ENCODE measurements at places on chromosomes 12 and 14.
A peak's percentile ranks its signal among the peaks of the same experiment; 100 is the strongest.

DNA sequence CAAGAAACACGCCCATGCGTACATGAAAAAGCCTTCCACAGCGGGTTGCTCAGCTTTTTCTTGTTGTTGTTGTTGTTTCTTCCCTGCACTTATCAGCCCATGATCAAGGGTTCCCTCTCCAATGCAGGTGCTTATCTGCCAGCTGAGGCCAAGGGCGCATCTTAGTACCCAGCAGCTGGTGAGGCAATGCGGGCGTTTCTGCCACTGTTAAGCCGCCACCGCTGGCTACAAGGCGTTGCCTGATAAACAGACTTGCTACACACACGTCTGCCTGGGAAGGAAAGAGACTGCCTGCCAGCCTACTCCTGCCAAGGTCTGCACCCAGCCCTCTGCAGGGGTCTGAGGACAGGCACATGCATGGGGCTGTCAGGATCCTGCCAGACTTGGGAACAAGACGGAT, 345.9 kb downstream of the BCL11B start:
- no peak for DNase-seq

DNA sequence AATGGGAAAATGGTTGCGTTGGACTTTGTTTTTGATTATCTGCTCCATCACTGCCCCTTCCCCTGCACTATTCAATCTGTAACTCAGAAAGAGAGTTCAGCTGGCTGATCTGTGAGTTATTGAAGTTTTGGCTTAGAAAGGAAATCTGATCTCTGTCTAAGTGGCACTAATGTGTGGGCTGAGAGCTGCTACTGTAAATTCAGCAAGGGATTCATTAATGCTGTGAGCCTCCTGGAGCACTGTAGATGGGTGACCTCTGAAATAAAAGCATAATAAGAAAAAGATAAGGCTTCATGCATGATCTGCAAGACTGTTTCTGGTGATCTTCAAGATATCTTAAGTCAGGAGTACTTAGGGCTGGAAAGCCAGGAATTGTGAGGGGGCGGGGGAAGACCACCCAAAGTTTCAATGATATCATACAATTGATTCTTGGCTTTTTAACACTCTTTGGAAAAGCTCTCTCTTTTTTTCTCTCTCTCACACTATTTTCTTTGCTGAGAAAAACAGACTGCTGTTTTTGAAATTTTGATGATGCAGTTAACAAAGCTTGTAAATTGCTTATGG, 101.1 kb downstream of the C12orf75 start:
- DNase-seq, result no peak

- no peak for DNase-seq
Measured at GRCh38 chr12:130879212-130879686, 7.4 kb downstream of the RAN start.

DNA sequence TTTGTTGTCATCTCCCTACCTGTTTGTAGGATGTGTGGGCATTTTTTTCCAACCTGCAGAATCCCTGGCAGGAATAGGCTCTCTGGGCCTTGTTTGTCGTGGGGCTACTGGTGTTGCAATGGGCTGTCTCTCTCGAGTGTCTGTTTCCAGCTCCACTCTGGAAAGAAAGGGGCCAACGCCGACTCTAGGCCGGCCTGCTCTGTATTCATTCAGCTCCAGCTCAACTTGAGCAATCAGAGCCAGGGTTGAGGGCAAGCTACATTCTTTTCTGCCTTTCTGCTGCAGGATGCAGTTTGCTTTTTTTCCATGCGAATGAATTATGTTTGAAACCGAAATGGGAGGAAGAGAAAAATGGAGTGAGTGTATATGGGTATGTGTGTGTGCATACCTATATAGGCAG, 2.3 kb downstream of the JDP2 start:
- peak; percentile 7 for DNase-seq

DNA sequence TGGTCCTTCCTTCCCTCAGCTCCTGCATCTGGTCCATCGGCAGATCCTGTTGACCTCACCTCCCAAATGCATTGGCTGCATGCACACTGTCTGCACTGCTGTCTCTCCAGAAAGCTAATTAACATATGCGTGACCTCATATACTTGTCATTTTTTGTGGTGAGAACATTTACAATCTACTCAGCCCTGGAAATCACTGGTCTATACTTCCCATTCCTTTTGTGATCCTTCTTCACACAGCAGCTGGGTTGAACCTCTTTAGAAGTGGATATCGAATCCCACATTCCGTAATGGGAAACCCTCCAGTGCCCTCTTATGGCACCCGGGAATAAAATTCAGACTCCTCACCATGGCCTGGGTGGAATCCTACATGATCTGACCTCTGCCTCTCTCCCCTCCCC, 45.0 kb downstream of the SMOC1 start:
- peak; percentile 69 for DNase-seq

DNA sequence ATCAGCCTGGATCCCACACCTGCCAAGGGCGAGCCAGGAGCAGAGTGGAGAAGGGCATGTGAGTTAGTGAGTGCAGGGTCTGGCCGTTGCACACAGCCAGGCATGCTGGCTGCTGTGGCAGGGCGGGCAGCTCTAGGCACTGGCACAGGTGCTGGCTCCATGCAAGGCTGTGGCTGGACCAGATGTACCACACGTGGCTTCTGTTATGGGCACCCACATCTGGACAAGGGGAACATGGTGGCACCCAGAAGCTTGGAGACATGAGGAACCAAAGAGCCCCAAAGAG, 20.1 kb downstream of the SERPINA3 start:
- no peak for DNase-seq

DNA sequence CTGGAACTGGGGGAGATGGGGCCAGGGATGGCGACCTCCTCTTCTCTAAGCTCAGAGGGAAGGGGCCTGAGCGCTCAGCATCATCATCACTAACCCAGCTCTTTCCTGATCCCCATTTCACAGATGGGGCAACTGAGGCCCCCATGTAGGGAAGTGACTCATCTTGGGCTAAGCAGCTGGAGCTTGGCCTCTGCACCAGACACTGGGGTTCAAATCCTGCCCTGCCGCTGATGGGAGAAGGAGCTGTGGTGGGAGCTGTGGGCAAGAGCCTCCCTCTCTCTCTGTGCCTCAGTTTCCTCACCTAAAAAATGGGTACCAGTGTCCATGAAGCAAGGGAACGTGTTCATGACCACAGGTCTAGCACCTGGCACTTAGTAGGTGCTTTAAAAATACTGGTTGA, 2.6 kb upstream of the TRPV4 start:
- DNase-seq, result no peak

DNA sequence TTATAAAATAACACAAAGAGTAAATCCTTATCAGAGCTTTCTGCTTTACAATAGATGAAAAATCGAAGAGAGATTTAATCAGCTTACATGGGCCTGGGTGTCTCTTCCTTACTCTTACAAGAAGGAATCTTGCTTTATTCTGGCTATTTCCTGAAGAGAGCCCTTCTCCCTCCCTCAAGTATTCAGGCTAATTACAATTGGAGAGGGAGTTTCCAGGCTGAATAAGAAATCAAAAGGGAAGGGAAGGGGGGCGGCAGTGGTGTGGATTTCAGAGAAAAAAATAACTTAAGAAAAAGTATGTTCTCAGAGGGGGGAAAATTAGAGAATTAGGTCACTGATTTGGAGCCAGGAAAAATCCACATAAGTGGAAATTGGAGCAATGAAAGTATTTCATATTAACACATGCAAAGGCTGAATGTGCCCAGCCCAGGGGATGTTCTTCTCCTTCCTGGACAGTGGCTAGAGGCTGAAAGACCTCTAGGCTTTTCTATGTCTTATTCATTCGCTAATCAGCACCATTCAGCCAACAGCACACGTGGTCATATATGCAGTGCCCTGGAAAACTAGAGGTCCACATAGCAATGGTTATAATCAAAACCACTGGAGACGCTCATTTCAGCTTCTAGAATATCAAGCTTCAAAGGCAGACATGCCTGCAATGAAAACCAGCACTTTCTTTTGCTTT, 158.9 kb upstream of the BTG1 start:
- no peak for DNase-seq

GRCh38 chr12:109987615-109988014, 8.6 kb downstream of the GIT2 start:
- DNase-seq, result no peak

GRCh38 chr12:104653730-104654664, 197.2 kb downstream of the CHST11 start:
- DNase-seq, result peak; percentile 27

DNA sequence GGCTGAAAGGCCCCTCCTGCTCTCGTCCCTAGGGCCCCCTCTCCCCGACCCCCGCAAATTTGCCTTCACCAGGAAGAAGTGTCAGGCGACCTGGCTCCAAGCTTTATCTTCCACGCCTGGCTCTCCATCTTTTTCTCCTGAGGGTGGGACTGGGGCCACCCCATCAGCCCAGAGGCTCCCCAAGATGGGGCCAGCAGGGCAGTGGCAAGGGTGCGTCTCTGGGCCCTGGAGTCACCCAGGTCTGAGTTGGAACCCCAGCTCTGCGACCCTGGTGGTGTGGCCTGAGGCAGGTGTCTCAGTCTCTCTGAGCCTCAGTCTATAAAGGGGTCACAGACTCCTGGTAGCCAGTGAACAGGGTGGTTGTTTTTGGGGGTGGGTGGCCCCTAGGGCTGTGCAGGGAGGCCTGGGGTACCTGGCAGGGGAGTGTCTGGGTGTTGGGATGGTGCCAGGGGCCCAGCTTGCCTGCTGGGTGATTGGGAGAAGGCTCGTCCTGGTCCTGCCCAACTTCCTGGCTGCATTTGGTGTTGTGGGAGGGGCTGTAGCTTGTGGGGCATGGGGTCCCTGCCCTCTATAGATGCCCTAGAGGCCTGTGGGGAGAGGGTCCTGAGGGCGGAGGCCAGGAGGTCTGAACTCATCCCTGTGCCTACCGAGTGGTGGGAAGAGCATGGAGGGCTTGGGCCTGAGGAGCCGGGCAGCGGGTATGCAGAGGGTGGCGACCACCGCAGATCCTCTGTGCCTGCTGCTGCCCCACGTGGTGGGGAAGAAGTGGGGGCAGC, 7.6 kb downstream of the KIF26A start:
- DNase-seq, result no peak

DNA sequence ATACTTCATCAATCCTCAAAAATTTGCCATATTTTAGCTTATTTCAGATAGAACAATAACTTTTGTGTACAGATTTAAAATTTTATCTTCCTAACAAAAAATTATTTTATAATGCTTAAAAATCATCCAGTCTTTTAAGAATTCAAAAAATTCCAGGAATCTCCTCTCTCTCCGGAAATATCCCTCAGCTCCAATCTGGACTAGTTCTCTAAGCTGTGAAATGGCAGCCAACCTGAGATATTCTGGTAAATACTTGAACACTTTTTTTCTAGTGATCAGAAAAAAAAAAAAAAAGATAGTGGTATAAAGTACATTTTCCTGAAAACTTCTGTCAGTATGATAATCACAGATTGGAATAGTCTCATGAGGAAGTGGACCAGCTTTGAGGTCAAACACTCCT, 57.6 kb downstream of the SSPN start:
- no peak for DNase-seq

DNA sequence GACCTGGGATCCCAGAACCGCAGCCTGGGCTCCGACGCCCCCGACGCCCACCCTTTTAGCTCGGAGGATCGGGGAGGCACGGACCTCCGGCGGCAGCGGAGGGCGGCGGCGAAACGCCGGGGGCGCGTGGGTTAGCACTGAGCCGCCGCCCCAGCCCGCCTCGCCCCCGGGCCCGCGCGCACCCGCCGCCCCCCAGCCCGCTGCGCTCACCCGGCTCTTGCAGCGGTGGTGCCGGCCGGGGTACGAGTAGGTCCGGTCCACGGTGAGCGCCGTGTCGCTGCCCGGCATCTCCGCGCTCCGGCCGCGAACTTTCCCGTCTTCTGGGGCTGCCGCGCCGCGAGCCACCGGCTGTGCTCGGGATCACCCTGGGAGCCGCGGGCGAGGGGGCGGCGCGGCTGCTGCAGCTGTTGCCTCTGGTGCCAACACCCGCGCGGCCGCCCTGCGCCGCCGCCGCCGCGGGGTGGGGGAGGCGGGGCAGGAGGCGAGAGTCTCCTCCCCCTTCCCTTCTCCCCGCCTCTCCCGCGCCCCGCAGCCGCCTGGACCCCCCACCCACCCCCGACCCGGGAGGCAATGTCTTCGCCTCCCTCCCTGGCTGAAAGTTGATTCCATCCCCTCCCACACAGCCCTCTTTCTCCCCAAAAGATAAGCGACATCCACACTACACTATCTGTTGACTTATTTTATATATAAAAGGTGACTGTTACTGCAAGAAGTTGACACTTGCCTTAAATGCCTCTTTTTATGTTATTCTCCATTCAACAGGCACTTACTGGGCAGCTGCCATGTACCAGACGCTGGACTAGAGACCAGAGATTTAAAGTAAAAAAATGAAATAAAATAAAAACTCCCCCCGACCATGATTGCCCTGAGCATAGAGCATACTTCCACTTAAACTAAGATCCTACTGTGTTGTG, at the start of gene TMCC3:
Gene TMCC3 (minus strand): TSS at position 415 of the 914 bp plus-strand sequence. CDS start 127 bp downstream, at position 288.
- peak; percentile 48 for DNase-seq

DNA sequence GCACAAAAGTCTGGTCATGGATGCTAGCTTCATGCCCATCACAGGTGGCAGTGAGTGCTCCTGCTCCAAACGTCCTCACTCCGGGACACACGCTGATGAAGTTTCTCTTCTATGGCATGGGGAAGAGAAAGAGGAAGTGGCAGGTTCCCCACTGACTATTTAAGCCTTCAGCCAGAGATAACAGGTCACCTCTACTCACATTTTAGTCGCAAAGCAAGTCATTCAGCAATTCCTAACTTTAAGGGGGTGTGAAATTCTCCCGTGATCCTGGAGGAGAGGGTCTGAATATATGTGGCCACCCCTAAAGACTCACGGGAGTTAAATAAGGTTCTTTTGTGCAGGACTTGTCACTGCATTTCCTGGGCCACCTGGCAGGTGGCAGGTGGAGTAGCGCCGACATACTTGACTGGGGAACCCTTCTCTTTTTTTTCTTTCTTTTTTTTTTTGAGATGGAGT, 18.8 kb upstream of the RCOR1 start:
- no peak for DNase-seq

DNA sequence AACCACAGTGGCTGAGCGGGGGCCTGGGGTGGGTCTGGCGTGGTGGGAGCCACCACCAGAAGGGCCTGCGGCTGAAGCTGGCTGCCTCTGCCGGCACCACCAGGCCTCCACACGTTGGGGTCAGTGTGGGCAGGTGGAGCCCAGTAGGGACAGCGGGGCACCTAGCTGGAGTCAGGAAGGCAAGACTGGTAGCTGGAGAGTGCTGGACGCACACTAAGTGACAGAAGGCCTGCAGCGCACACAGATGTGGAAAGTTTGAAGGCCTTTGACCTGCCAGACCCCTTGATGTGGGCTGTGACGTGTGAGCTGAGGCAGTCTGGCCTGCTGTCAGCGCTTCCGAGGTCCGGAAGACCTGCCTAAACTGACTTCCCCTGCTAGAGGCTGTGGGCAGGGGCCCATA, 26.3 kb downstream of the RIN3 start:
- DNase-seq, result no peak

All from HCEC 1CT (cell line).